GM12864 (cell line): ENCODE measurements at places on chromosomes 3 and 15.

DNA sequence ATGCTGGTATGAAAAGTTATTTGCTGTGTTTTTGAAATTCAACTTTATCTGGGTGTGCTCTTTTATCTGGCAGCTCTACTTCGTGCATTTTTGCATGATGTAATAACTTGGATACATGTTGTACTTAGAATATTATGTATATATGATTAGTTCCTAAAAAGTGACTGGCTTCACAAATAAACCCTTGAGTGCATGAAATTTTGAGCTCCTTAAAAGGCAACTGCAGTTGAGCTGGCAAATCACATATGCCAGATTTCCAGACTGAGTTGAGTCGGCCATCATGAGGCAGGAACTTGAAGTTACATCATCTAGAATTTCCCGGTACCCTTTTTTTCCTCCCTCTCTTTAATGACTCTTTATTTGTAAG lies 162.5 kb downstream of the FNDC3B start:
- no peak for DNase-seq

GRCh38 chr3:48561045-48561736 lies 2.4 kb downstream of the UCN2 start:
- DNase-seq: no peak

- DNase-seq: no peak
These were observed 408.9 kb upstream of the THBS1 start for GRCh38 chr15:39171944-39172368.

GRCh38 chr15:65399001-65399706 lies 21.4 kb upstream of the IGDCC3 start:
- DNase-seq: no peak
